ENCODE measurements at places on chromosomes 6 and 20.

- ATAC-seq, result no peak
These were observed 7.6 kb downstream of the GLP1R start for GRCh38 chr6:39056191-39056590.

GRCh38 chr6:83430611-83431544 is at the start of gene ME1:
Gene ME1 (minus strand): TSS chr6:83431051. CDS start chr6:83430954, 97 bp downstream.
- peak; percentile 95 for ATAC-seq

DNA sequence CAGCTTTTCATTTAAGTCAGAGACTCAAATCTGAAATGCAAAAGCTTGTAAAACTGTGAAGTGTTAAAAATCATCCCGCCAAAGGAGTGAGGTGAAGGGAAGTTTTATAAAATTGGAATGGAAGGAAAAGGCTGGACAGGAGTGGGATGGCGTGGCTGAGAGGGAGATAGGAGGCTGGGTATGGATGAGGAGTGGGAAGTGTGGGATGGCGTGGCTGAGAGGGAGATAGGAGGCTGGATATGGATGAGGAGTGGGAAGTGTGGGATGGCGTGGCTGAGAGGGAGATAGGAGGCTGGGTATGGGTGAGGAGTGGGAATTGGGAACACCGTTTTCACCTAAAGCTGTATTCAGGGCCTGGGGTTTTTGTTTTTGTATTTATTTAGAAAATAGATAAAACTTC is 59.4 kb upstream of the NKX2-2 start:
- no peak for ATAC-seq

DNA sequence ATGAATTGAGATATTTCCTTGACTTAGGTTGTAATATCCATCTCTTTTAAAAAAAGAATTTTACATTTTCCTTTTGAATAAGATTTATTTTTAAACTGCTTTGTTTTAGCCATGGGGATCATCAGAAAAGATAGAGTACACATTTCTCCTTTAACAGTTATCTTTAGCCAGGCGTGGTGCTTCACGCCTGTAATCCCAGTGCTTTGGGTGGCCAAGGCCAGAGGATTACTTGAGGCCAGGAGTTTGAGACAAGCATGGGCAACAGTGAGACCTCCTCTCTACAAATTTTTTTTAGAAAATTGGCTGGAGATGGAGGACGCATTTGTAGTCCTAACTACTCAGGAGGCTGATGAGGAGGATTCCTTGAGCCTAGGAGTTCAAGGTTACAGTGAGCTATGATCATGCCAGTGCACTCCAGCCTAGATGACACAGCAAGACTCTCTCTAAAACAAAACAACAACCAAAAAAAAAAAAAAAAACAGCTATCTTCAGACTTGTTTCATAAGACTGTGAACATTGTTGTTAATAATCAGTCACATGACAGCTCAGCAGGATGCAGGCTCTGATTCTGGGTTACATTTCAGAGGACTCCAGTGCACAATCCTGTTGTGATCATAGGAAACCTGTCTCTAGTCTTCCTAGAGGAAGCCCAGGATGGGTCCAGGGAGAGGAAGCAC is 2.0 kb upstream of the SLC17A3 start:
- no peak for ATAC-seq

DNA sequence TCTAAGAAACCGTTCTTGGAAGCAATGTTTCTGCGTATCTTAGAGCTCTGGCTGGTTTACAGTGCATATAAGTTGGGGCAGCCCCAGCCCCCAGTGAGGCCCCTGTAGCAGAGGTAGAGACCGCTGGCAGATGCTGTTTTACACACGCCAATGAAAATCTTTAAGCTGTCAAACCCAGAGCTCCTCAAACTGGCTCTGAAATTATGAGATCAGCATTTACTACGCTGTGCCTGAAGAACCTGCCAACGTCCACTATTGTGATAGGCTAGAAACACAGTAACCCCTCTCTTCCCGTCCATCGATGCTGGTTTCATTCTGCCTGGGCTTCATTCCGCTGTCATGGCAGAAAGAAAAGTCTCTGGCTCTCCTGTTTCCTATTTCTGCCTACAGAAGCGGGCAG is 160.6 kb downstream of the SMOC2 start:
- ATAC-seq, result no peak

GRCh38 chr6:167937948-167938911 is 59.2 kb upstream of the KIF25 start:
- ATAC-seq, result peak; percentile 64
